ENCODE measurements at places on chromosomes 4 and X.

GRCh38 chr4:140116442-140117104 is 37.4 kb downstream of the MAML3 start:
- DNase-seq: no peak

- DNase-seq: no peak
Observed at GRCh38 chr4:95551653-95552052, 2.9 kb upstream of the UNC5C start.

DNA sequence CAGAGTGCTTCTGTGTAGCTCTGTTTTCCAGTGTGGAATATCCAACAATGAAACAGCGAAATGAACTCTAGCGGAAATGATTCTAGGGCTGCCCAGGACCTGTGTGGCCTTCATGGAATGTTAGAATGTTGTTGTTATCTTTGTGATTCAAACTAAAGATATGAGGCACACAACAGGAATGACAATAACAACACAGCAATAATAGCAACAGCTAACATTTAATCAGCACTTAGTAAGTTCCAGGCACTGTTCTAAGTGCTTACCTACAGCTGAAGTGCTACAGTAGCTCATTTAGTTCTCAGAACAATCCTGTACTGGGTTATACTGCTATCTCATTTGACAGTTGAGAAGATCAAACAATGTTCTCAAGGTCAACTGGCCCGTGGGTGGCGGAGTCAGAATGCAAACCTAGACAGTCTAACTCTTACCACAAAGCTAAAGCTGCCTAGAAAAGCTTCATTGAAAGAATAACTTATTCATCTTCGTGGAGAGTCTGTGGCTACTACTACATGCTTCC is 63.7 kb downstream of the MAML3 start:
- no peak for DNase-seq

- no peak for DNase-seq
Observed at GRCh38 chr4:82097504-82097903, 276.3 kb downstream of the HNRNPD start.

GRCh38 chr4:86657382-86657781 is 63.3 kb downstream of the PTPN13 start:
- no peak for DNase-seq

DNA sequence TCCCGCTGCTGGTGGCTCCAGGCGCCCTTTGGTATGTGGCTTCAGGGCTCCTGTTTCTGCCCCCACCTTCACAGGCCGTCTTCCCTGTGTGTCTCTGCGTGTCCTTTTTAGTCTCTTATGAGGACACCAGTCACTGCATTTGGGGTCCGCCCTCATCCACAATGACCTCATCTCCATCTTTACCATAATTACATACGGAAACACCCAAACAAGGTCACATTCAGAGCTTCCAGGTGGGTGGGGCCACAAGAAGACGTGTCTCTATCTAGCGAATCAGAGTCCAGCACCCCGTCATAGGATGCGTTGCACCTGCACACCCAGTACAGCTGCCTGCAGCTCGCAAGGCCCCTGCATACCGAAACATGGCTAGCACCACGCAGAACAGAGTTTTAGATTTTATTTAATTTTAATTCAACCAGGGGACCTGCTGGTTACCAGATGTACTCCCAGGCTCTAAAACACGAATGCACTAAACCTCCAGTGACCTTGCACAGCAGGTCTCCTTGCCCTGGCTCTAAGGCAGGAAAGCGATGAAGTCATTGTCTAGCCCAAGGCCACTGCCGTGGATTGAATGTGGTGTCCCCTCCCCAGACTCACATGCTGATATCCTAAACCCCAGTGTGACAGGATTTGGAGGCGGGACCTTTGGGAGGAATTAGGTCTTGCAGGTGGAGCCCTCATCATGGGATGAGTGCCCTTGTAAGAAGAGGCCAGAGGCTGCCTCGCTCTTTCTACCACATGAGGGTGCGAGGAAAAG is 30.3 kb downstream of the ABLIM2 start:
- no peak for DNase-seq

GRCh38 chrX:150873616-150874015 is 24.9 kb downstream of the CD99L2 start:
- DNase-seq: no peak

Measured in activated CD8-positive, alpha-beta memory T cell treated with anti-CD3 and anti-CD28 coated beads, Interleukin-2, amount 50 U/mL, for 48 hours (primary cell).